ENCODE measurements at places on chromosomes 16 and 17.

DNA sequence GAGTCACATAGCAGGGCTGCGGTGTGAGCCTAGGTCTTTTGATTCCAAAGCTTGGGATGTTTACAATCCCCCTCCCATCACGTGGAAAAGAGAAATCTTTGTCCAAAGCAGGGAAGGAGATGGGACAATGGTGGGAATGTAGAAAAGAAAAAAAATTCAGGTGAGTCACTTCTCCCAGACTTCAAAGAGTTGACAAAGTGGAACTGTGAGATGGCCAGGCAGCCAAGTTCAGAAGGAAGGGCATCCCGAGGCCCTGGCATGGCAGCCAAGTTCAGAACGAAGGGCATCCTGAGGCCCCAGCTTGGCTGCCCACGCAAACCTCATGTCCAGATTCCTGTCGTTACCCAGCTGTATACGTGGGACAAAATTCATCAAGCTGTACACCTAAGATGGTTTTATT lies 47.5 kb downstream of the FOXL1 start:
- H3K27me3 ChIP-seq: no peaks in the 10 kb centered on the region
- no peak overlapping the region for H3K4me3 ChIP-seq
- no peaks in the 10 kb centered on the region for H3K36me3 ChIP-seq
- no peak for DNase-seq
- H3K4me1 ChIP-seq: no peaks in the 10 kb centered on the region

GRCh38 chr17:36665417-36665816 lies 64.0 kb downstream of the MRM1 start:
- no peaks in the 10 kb centered on the region for H3K36me3 ChIP-seq
- H3K4me1 ChIP-seq: peaks cover 6% of the 10 kb centered on the region
- no peak overlapping the region for H3K4me3 ChIP-seq
- H3K27me3 ChIP-seq: no peaks in the 10 kb centered on the region

DNA sequence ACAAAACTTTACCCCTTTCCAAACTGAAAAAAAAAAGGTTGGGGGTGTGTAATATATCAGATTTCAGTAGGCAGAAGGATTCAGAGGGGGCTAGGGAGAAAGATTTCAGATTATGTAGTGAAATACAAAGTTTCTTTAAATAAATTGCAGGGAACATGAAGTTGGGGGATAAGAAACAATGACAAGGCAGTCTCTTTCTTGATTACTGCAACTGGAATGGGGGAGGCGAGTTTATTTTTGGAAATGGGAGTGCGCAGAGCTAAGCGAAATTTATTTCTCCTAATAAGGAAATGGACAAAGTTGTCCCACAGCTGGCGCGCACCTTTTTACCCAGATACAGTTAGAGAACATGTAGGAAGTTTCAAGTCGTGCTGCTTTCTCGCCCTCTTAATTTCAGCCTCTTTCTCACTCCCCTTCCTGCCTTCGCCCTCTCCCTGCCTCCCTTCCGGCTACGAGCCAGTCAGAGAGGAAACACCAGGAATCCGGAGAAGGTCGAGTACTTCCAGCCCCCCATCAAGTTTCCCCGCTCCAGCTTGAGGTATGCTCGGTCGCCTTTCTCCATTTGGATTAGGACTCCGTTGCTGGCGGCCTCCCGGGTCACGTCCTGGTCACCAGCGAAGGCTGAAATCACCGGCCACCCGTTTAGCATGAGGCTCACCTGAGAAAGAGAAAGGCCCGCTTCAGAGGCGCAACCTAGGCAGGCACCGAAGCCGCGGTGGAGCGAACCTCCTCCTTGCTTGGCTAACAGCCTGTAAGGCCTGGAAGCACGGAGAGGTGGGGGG lies 2.5 kb downstream of the CBLN1 start:
- DNase-seq: no peak
- no peak overlapping the region for H3K4me3 ChIP-seq
- peaks cover 13% of the 10 kb centered on the region for H3K4me1 ChIP-seq

DNA sequence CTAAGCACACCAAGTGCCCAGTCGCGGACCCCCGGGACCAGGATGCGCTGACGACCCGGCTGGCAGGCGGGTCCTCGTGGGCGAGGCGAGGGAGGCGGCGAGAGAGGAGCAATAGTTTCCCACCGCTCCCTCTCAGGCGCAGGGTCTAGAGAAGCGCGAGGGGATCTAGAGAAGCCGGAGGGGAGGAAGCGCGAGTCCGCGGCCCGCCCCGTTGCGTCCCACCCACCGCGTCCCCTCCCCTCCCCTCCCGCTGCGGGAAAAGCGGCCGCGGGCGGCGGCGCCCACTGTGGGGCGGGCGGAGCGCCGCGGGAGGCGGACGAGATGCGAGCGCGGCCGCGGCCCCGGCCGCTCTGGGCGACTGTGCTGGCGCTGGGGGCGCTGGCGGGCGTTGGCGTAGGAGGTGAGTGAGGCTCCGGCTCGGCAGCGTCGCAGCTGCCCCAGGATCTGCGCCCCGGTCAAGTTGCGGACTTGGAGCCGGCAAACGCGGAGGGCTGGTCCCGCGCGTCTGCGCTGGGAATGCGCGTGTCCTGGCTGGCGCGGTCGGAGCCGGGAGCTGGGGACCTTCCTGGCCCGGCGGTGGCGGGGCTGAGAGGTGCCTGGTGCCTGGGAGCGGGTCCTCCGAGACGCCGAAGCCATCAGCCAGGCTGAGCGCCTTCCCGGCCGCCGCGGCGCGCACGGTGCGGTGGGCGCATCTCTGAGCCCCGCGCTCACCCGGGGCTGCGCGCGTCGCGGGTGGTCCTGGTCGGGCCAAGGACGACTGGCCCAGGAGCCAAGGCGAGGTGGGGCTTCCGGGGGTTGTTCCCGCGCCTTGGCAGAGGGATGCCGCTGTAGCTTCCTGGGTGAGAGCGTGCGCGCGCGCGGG lies at the start of gene ITGB3:
TSS of gene ITGB3 (plus strand) at position 287 of the 862 bp plus-strand sequence. CDS start at position 322, 35 bp downstream.
- peaks cover 11% of the 10 kb centered on the region for H3K4me1 ChIP-seq
- H3K4me3 ChIP-seq: peak within 1 kb of the TSS; percentile 34
- H3K36me3 ChIP-seq: peaks cover 7% of the 10 kb centered on the region
- DNase-seq: peak; percentile 88
- H3K27me3 ChIP-seq: peaks cover 24% of the 10 kb centered on the region
- H3K27ac ChIP-seq: no peak within 1 kb of the TSS

DNA sequence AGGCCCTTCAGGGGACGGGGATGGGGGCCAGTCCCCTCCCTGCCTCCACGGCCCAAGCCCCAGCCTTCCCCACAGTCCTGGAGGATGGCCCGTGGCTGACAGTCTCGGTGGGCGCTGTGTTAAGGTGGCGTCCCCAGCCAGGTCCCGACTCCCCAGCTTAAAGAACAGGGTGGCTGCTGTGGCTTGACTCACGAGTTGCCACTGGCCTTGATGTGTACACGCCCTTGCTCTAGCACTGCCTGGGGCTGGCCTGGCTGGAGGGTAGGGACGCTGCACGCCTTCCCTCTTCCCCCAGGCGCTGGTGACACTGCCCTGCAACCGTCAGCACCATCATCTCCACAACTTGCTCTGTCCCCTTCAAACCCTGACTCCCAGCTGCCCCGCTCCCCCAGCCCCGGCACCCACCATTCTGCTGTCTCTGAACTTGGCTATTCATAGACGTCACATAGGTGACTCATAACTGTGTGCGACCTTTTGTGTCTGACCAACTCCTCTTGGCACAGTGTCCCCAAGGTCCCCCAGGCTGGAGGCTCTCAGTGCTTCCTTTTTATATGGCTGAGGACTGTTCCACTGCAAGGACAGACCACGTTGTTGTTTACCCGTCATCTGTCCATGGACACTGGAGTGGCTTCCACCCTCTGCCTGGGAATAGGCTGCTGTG lies 6.3 kb downstream of the GNPTG start:
- peaks cover 7% of the 10 kb centered on the region for H3K36me3 ChIP-seq
- no peaks in the 10 kb centered on the region for H3K4me1 ChIP-seq
- DNase-seq: no peak
- no peak overlapping the region for H3K4me3 ChIP-seq
- H3K27me3 ChIP-seq: no peaks in the 10 kb centered on the region

DNA sequence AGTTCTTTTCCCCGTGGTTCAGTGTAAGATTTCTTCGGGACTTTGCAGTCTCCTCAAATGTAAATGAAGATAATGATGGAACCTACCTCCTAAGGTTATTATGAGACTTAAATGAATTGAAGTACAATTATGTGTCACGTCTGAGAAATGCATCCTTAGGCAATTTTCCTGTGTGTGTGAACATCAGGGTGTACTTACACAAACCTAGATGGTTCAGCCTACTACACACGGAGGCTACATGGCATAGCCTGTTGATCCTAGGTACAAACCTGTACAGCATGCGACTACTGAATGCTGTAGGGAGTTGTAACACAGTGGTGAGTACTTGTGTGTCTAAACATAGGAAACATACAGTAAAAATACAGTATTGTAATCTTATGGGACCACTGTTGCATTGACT lies 1.1 kb upstream of the FAM20A start:
- peaks cover 3% of the 10 kb centered on the region for H3K4me1 ChIP-seq
- no peak overlapping the region for H3K4me3 ChIP-seq
- no peak overlapping the region for H3K27ac ChIP-seq
- no peaks in the 10 kb centered on the region for H3K27me3 ChIP-seq

DNA sequence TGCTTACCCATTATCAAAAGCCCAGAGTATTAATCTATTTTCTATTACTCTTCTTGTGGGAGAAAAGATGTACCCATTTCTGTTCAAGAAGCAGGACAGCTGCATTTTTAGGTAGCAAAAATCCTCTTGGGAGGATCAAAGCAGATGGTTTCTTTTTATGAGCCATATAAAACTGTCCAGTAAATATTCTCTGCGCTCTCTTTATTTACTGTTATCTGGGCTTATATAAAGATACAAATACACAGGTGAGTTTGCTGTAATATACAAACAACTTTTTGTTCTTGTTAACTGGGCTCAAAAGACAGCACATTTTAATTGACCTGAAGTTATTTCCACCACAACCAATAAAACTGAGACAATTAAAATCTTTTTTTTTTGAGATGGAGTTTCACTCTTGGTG lies 10.1 kb downstream of the PHF12 start:
- peaks cover 8% of the 10 kb centered on the region for H3K36me3 ChIP-seq
- H3K27ac ChIP-seq: no peak overlapping the region
- no peak overlapping the region for H3K4me3 ChIP-seq
- DNase-seq: no peak
- H3K27me3 ChIP-seq: no peaks in the 10 kb centered on the region

- H3K4me1 ChIP-seq: peaks cover 3% of the 10 kb centered on the region
- no peaks in the 10 kb centered on the region for H3K27me3 ChIP-seq
- no peak overlapping the region for H3K4me3 ChIP-seq
Measured at GRCh38 chr17:74292495-74292894, 18.5 kb downstream of the DNAI2 start.

GRCh38 chr17:61421460-61421859 lies 21.8 kb downstream of the TBX2 start:
- H3K36me3 ChIP-seq: no peaks in the 10 kb centered on the region
- H3K27ac ChIP-seq: no peak overlapping the region
- peaks cover 2% of the 10 kb centered on the region for H3K4me1 ChIP-seq
- DNase-seq: no peak
- H3K27me3 ChIP-seq: peaks cover 45% of the 10 kb centered on the region

- DNase-seq: peak; percentile 72
- H3K4me1 ChIP-seq: no peaks in the 10 kb centered on the region
- no peak overlapping the region for H3K27ac ChIP-seq
- H3K4me3 ChIP-seq: no peak overlapping the region
- no peaks in the 10 kb centered on the region for H3K27me3 ChIP-seq
Measured at GRCh38 chr16:72241930-72242329, 70.0 kb upstream of the PMFBP1 start.

All from cardiac muscle cell (in vitro differentiated cells and primary cell).